ENCODE measurements at places on chromosomes 7 and 10. TPM values are rescaled to one million over a fixed set of nuclear protein-coding genes. Genes with fewer than 3 reads are reported as not detected.

The SPDYE9 gene
- total RNA-seq, result not detected

The SGCE gene
- total RNA-seq, result 123 TPM

The CTAGE4 gene
- not detected for total RNA-seq

The ABCA13 gene
- 4.5 TPM for total RNA-seq

The MOGAT3 gene
- not detected for total RNA-seq

The FXYD4 gene
- total RNA-seq, result not detected

The C10orf67 gene
- not detected for total RNA-seq

The ADRB1 gene
- 1.4 TPM for total RNA-seq

The DNAJC12 gene
- 0.88 TPM for total RNA-seq

The ST8SIA6 gene
- total RNA-seq, result 0.39 TPM

The KIF20B gene
- total RNA-seq, result 40.1 TPM

GRCh38 chr7:34392972-34393371 lies 265.0 kb upstream of the NPSR1 start:
- no peaks in the 10 kb centered on the region for H3K27me3 ChIP-seq
- H3K27ac ChIP-seq, result no peak overlapping the region
- DNase-seq, result no peak
- no peaks in the 10 kb centered on the region for H3K4me1 ChIP-seq
- no peaks in the 10 kb centered on the region for H3K36me3 ChIP-seq

- H3K27ac ChIP-seq, result peak within 1 kb of the TSS; percentile 67
- peak; percentile 96 for DNase-seq
- no peaks in the 10 kb centered on the region for H3K27me3 ChIP-seq
- H3K36me3 ChIP-seq, result no peaks in the 10 kb centered on the region
- H3K4me1 ChIP-seq, result 0 out of 2 replicates have a peak, but pooled peaks cover 3% of the 10 kb centered on the region
Measured at GRCh38 chr7:122143751-122144711, at the start of gene AASS. TSS of gene AASS (minus strand) at chr7:122144249. CDS start at chr7:122133726, 10,523 bp downstream.

GRCh38 chr7:44960011-44960580 lies 18.7 kb downstream of the MYO1G start:
- no peak for DNase-seq
- no peaks in the 10 kb centered on the region for H3K36me3 ChIP-seq
- peaks cover 17% of the 10 kb centered on the region for H3K27me3 ChIP-seq
- no peak overlapping the region for H3K4me3 ChIP-seq
- H3K27ac ChIP-seq, result no peak overlapping the region

DNA sequence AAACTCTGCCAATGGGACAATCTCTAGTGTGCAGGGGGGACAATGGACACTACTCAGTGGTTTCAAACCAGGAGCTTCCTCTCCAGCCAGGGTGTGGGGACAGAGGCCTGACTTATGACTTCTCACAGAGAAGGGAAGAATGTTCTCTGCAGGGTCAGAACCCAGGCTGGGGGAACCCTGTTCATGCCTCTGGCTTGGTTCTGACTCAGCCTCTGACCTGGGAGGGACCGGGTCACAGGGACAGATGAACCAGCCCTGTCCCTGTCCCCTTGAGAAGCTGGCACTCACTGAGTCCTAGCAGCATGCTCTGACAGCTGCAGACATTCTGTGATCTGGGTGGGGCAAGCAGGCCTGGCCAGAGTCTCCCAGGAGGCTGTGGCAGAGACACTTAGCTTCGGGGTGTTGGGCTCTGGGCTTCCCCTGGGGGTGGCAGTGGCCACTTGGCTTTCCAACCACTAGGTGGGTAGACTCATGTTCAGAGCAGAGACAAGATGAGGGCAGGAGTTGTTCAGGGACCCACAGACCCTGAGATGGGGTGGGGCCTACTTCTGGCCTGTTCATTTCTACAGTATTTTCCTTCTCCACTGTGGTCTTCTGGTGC lies 13.6 kb downstream of the TSPAN15 start:
- H3K4me1 ChIP-seq, result peaks cover 10% of the 10 kb centered on the region
- H3K36me3 ChIP-seq, result no peaks in the 10 kb centered on the region
- DNase-seq, result no peak
- no peaks in the 10 kb centered on the region for H3K27me3 ChIP-seq

DNA sequence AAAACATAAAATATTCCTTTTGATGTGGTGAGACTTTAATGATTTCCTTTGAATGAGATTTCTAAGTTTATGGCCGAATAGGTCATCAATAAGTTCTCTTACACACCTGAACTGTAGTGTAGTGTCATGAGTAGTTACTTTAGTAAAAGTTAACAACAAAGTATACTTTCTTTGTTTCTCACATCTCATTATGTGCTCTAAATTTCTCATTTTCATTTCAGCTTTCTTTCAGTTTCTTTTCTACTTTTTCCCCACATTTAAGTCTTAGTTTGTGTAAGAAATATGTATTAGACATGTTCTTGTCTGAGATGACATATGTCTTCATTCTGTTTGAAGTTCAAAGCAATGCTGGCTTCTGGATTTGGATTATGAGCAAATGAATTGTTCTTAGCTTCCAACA lies 348.1 kb downstream of the ANKRD7 start:
- no peak for DNase-seq
- H3K27ac ChIP-seq, result no peak overlapping the region
- no peaks in the 10 kb centered on the region for H3K36me3 ChIP-seq
- no peaks in the 10 kb centered on the region for H3K4me1 ChIP-seq
- no peak overlapping the region for H3K4me3 ChIP-seq

DNA sequence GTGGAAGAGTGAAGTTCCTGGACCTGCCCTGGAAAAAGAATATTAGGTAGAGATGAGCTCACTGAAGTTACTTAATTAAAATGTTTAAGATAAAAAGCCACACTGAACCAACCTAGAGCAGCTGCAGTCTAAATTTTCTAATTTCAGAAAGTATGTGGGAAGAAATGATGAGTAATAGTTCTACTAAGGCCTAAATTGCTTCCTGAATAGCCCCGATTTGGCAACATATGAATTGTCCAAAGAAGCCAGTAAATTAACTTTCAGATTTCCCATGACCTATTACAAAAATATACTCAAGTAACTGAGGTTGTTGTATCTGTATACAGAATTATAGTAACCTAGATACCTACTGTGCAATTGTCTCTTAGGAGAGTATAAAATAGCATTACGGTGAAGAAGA lies 312.6 kb downstream of the IPMK start:
- no peaks in the 10 kb centered on the region for H3K36me3 ChIP-seq
- no peaks in the 10 kb centered on the region for H3K27me3 ChIP-seq
- H3K4me3 ChIP-seq, result no peak overlapping the region
- no peak overlapping the region for H3K27ac ChIP-seq
- DNase-seq, result no peak

- no peak for DNase-seq
- no peak overlapping the region for H3K4me3 ChIP-seq
- H3K27ac ChIP-seq, result no peak overlapping the region
- no peaks in the 10 kb centered on the region for H3K36me3 ChIP-seq
- H3K27me3 ChIP-seq, result no peaks in the 10 kb centered on the region
Measured at GRCh38 chr7:3494947-3495346, 193.9 kb downstream of the SDK1 start.

DNA sequence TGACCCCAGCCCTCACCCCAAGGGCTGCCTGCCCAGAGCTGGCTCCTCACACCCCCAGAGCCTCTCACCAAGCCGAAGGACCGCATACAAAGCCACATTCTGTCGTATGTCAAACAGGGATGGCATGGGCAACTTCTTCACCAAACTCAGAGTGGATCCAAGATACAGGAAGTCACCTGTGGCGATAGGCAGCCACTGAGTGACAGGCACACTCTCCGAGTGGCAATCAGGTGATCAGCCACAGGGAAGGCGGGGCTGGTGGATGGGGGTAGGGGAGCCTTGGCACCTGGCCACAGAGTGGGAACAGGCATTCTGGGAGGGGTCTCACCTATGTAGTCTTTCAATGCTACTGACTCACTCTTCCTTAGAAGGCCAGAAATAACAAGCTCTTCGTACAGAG lies 7.1 kb upstream of the ASB10 start:
- DNase-seq, result no peak
- no peaks in the 10 kb centered on the region for H3K4me1 ChIP-seq
- H3K27ac ChIP-seq, result no peak overlapping the region
- no peaks in the 10 kb centered on the region for H3K36me3 ChIP-seq
- peaks cover 55% of the 10 kb centered on the region for H3K27me3 ChIP-seq
- H3K4me3 ChIP-seq, result no peak overlapping the region

DNA sequence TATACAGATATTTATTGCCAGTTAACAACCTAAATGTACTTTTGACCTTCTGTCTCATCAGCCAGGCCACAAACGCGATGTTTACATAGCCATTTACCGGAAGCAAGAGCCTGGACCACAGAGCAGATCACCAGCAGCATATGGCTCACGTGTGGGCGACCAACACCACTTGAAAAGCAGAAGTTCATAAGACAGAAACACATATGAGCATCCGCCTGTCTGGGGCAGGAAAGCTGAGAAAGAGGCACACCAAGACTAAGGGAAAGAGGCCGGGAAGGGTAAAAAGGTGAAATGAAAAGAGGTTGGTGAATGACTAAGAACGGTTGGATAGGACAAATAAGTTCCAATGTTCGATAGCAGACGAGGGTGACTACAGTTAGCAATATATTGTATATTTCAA lies 1.3 kb downstream of the ABCB1 start:
- H3K36me3 ChIP-seq, result no peaks in the 10 kb centered on the region
- DNase-seq, result peak; percentile 16

GRCh38 chr7:105916603-105917002 lies 40.2 kb upstream of the ATXN7L1 start:
- no peak for DNase-seq
- H3K36me3 ChIP-seq, result no peaks in the 10 kb centered on the region
- H3K27ac ChIP-seq, result no peak overlapping the region
- H3K4me3 ChIP-seq, result no peak overlapping the region
- H3K4me1 ChIP-seq, result no peaks in the 10 kb centered on the region

- peak overlapping the region; percentile 92 for H3K27ac ChIP-seq
- no peak for DNase-seq
- H3K27me3 ChIP-seq, result no peaks in the 10 kb centered on the region
- H3K4me1 ChIP-seq, result peaks cover 65% of the 10 kb centered on the region
- peak overlapping the region; percentile 58 for H3K4me3 ChIP-seq
Measured at GRCh38 chr7:41700044-41700471, 2.8 kb downstream of the INHBA start.

- no peak for DNase-seq
- H3K27me3 ChIP-seq, result no peaks in the 10 kb centered on the region
- peak overlapping the region; percentile 64 for H3K4me3 ChIP-seq
- peak overlapping the region; percentile 91 for H3K27ac ChIP-seq
Measured at GRCh38 chr10:21527598-21528235, 2.2 kb upstream of the SKIDA1 start.

DNA sequence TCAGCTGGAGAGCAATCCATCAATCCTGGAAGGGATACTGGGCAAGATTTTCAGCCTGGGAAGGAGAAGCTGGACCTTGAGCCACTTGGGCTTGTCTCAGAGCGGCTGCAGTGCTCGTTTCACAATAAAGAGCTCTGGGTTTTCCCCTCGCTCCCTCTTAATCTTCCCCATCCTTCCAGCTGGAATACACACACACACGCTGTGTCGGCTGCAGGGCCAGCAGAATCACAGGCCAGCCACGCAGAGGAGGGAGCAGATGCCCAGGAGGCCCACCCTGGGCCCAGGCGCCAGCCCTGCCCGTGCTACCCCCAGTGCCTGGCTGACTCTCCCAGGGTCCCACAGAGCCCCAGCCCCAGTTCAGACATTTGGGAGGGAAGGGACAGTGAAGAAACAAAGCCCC lies 255.1 kb downstream of the TNS3 start:
- peaks cover 49% of the 10 kb centered on the region for H3K4me1 ChIP-seq
- H3K27ac ChIP-seq, result no peak overlapping the region
- no peak for DNase-seq
- no peaks in the 10 kb centered on the region for H3K27me3 ChIP-seq
- H3K36me3 ChIP-seq, result peaks cover 74% of the 10 kb centered on the region
- no peak overlapping the region for H3K4me3 ChIP-seq

DNA sequence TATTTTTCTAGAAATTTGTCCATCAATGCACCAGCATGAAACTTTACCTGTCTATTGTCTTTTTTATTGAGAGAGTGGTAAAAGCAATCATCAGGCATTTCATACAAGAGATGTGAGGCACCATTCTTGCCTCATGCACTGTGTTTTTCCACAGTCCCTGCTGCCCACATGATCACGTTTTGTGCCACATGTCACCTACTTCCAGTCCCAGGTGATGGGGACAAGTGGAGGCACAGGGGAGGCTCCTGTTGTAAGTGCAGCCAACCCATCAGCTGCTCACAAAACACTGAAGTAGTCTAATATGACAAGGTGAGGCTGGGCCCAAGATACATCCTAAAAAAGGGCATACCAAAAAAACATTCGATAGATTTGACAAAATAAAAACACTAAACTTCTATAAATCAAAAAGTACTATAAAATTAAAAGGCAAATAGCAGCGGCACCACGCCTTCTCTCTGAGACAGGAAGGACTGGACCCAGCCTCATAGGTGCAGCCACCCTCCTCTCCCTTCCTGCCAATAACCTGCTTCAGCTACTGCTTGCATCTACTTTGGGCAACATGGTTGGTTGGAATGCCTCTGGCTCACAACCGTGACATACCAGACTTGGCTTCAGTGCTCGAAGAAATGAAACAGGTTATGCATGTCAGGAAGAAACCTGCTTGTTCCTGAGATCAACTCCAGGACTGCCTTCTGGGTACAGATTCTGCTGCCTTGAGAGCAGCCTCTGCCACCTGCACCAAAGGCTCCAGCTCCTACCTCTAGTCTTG lies 2.3 kb downstream of the ZC3HAV1L start:
- no peaks in the 10 kb centered on the region for H3K27me3 ChIP-seq
- H3K27ac ChIP-seq, result no peak overlapping the region
- DNase-seq, result no peak
- H3K4me3 ChIP-seq, result no peak overlapping the region

DNA sequence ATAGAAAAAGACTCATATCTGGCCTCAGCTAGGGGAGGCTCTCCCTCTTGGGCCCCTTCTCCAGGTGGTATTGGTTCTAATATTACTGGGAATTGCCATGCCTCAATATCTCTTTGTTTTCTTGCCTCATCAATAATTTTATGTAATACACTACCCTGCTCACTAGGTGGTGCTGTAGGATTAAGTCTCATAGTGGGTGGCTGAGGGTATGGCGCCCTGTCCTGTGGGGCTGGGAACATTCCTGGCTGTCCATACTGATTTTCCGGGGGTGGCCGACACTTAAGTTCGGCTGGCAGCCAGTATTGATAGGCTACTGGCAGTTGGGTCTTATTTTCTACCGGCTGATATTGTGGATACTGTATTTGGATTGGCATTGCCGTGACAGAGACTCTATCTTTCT lies 9.0 kb upstream of the TAS2R3 start:
- H3K27me3 ChIP-seq, result no peaks in the 10 kb centered on the region
- H3K36me3 ChIP-seq, result peaks cover 67% of the 10 kb centered on the region
- no peak for DNase-seq
- no peak overlapping the region for H3K4me3 ChIP-seq

DNA sequence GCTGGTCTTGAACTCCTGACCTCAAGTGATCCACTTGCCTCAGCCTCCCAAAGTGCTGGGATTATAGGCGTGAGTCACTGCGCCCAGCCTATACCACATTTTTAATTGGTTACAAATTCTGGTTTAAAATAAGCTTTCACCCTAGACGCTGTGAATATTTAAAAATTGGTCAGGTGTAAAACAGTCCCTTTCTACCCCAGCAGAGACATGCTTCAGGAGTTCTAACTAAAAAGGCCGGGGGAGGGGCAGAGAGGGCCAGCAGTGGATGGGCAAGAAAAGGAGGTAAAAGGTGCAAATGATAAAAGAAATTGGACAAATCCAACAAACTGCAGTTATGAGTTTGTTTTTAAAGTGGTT lies 70.0 kb downstream of the WAPL start:
- H3K27me3 ChIP-seq, result no peaks in the 10 kb centered on the region
- no peak for DNase-seq
- no peak overlapping the region for H3K4me3 ChIP-seq
- no peak overlapping the region for H3K27ac ChIP-seq
- H3K36me3 ChIP-seq, result peaks cover 84% of the 10 kb centered on the region

GRCh38 chr10:83954193-83954799 lies 185.0 kb upstream of the GHITM start:
- H3K4me3 ChIP-seq, result no peak overlapping the region
- H3K27ac ChIP-seq, result no peak overlapping the region
- DNase-seq, result no peak
- H3K27me3 ChIP-seq, result no peaks in the 10 kb centered on the region
- H3K4me1 ChIP-seq, result no peaks in the 10 kb centered on the region
- no peaks in the 10 kb centered on the region for H3K36me3 ChIP-seq

Data from SJSA1 (cell line).